ENCODE measurements at places on chromosomes 3 and 15.

- no peak for DNase-seq
Measured at GRCh38 chr15:90213122-90213817, 12.1 kb downstream of the SEMA4B start.

- DNase-seq = peak; percentile 78
Measured at GRCh38 chr3:60703956-60704736, 547.1 kb downstream of the FHIT start.

DNA sequence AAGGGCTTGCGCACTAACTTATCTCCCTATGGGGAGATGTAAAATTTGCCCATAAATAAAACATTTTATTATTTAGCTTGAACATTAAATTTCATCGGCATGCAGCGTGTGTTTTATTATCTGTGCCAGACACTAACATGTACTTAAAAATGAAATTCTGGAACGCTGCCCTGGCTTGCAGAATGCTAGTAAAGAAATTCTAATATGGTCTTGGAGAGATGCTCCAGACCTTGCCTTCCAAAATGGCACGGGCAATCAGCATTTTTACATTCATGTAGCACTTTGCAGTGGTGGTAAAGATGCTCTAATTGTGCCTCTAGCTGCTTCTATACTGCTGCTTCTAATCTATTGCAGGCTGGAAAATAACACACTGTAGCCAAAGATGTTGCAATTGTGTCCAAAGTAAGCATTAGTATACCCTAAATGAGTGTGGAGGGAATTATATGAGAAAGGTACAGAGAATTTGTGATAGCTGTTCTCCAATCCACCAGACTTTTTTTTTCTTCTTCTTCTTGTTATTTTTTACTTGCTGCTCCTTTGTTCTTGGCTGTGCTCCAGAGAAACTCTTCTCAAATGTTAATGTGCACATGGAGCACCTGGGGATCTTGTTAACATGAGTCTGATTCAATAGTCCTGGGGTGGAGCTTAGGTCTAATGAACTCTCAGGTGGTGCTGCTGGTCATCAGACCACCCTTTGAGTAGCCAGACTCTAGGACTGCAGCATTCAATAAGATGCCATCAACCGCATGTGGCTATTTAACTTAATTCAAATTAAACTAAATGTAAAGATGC lies 47.3 kb downstream of the CRABP1 start:
- DNase-seq = no peak

DNA sequence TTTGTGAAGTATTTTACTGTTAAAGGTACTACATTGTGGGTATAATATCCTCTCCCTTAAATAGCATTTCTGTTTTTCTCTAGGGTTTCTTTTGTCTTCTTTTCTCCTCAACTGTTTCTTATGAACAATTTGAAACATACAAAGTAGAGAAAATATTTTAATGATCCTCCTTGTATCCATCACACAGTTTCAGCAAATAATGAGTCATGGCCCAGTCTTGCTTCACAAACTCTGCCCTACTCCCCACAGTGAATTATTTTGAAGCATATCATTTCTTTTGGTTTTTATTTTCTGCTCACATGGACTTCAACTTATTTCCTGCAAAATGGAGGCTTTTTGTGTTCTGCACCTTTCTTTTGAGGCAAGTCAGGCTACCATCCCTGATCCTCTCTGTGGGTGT lies 6.1 kb upstream of the SCAANT1 start:
- DNase-seq = peak; percentile 41

GRCh38 chr3:129295286-129295685 lies 16.6 kb downstream of the HMCES start:
- no peak for DNase-seq

GRCh38 chr3:33006081-33006480 lies 54.6 kb downstream of the CCR4 start:
- DNase-seq = no peak

- peak; percentile 45 for DNase-seq
Measured at GRCh38 chr3:177807150-177807875, 610.0 kb upstream of the TBL1XR1 start.

- DNase-seq = peak; percentile 23
Measured at GRCh38 chr3:64612916-64613526, 74.8 kb downstream of the ADAMTS9 start.

DNA sequence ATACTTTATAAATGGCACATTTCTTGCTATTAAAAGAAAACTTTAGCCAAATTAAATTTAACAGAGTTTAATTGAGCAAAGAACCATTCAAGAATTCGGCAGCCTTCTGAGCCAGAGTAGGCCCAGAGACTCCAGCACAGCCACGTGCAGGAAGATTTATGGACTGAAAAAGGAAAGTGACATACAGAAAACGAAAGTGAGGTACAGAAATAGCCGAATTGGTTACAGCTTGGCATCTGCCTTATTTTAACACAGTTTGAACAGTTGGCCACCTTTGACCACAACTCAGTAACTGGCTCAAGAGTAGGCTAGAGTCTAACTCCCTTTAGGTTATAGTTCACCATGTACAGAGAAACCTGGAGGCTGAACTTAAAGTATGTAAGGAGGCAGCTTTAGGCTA lies 17.6 kb downstream of the CFAP44 start:
- DNase-seq = no peak

DNA sequence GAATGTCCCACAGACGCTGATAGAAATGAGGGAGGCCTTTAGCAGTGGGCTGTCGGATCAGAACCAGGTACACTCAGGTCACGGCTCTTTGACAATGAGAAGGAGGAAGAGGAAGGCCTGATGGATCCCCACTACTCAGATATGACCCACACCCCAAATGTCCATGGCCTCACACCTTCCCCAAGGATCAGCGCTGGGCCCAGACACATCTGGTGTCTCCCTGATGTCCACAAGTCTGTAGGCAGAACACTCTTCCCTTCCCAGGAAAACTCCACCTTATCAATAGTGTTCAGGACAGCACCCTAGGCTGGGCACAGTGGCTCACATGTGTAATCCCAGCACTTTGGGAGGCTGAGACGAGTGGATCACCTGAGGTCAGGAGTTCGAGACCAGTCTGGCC lies 33.3 kb upstream of the SFMBT1 start:
- DNase-seq = no peak

DNA sequence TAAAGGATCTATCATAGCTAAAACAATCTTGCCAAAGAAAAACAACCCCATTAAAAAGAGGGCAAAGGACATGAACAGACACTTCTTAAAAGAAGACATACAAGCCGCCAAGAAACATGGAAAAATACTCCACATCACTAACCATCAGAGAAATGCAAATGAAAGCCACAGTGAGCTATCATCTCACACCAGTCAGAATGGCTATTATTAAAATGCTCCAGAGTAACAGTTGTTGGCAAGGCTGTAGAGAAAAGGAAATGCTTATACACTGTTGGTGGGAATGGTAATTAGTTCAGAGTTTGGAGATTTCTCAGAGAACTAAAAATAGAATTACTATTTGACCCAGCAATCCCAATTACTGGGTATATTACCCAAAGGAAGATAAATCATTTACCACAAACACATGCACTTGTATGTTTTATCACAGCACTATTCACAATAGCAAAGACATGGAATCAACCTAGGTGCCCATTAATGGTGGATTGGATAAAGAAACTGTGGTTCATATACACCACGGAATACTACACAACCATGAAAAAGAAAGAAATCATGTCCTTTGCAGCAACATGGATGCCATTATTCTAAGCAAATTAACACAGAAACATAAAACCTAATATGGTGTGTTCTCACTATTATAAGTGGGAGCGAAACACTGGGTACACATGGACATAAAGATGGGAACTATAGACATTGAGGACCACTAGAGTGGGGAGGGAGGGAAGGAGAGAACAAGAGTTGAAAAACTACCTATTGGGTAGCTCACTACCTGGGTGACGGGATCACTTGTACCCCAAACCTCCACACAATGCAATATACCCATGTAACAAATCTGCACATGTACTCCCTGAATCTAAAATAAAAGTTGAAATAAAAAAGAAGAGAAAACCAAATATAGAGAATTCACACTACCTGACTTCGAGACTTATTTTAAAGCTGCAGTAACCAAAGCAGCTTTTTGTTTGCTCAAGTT lies 32.6 kb downstream of the ITGA11 start:
- DNase-seq = peak; percentile 49

- no peak for DNase-seq
Measured at GRCh38 chr3:181561139-181562031, 150.3 kb upstream of the SOX2 start.

DNA sequence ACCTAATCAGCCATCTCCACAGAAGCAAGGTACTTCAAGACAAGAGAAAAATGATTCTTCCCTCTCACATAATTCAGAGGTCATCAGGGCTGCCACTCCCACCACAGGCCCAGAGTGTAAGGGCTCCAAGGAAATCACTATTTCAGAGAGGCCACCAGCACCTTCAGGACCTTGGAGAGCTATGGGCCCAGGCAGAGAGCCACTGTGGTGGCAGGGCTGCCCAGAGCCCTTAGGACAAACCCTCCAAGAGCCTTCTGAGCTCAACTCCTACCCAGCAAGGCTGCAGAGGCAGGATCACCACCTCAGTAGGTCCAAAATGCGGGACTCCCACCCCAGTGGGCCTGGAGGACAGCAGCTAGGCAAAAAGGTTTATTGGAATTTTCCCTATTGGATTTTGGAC lies 17.9 kb upstream of the FAN1 start:
- DNase-seq = peak; percentile 1

DNA sequence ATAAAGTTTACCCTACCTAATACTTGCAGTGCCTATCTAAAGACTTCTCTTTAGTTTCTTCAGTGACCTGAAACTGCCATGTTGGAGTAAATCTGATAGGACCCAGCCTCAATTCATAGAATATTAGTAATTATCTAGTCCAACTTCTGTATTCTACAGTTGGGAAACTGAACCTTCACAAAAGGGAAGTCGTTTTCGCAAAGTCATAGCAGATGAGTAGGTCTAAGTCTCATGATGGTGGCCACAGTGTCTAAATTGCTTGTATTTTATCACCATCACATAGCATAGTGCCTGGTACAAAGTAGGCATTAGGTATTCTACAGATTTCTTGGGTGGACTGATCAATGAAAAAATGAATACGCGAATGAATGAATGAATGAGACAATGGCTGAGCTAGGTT lies 8.4 kb downstream of the GMNC start:
- DNase-seq = no peak

- no peak for DNase-seq
Measured at GRCh38 chr15:58019503-58020376, 45.8 kb downstream of the ALDH1A2 start.

DNA sequence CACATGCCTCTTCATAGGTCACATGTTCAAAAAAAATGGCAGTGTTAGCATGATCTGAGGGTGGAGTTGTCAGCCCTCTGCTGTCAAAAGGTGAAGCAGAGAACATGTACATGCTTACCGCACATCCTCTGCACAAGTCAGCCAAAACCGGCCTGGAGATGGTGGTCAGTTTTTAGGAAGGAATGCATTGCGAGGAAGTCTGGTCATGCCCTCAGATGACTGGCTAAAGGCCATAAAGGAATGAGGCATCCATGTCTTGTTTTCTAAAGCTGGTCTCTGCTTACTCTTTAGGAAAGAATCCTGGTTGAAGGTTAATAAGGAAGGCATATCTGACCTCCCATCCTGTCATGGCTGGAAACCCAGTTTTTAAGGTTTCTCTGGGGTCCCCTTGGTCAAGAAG lies 292.0 kb upstream of the CCDC54 start:
- DNase-seq = peak; percentile 88

DNA sequence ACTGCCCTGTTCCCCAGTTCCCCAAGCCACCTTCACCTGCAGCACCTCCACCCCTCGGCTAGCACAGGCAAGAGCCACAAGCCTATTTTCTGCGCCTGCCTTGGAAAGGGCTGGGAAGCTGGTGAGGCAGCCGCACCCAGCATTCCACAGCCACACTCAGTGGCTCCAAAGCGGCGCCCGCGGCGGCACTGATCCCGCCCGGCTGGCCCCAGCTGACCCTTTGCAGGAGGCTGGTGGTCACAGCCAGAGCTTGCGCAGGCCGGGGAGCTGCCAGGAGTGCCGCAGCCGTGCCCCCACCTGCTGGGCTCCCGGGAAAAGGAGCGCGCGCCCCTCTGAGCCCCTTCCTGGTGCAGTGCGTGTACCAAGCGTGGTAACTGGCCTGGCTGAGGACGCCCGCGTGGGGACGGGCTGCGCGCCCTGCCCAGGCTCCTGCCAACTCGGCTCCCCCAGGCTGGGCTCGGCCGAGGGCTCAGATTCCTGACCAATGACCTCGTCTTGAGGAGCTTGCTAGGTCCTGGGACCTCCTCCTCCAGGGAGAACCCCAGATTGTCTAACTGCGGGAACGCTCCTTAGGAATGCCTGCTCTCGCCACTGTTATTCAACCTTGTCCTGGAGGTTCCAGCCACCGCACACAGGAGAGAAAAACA lies 13.3 kb downstream of the GRAMD2A start:
- peak; percentile 45 for DNase-seq

DNA sequence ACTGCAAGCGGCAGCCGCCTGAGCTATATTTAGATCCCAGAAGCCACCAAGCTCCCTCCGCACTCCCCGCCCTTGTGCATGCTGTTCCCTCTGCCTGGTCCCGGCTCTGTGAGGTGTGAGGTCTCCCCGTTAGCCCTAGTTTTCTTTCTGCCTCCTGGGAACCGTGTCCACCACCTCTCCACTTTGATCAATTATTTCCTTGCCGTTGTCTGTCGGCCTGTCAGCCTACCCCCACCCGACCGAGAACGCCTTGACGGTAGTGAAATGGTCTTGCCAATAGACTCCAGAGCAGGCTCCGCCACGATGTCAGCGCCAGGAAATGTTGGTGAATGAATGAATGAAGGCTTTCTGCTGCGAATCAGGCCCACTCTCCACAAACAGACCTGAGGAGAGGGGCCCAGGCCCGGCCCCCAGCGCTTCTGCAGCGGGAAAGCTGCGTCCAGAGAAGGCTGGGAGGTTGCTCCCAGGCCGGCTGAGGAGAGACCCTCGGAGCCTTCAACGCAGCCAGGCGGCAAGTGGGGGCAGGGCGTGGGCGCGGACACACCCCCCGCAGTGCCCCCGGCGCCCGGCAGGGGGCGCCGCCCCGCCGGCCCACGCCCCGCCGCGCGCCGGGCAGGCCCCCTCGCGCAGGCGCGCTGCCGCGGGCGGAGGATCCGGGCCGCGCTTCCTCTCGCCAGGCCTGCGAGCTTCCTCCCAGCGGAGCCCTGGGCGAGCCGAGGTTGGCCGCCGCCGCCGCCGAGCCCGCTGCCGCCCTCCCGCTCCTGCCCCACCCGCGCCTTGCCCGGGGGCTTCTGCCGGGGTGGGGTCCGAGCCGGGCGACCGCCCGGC lies at the start of gene CSK:
Gene CSK (plus strand): TSS at position 650 of the 828 bp plus-strand sequence. CDS start 16,218 bp downstream, outside the sequence.
- DNase-seq = peak; percentile 61

GRCh38 chr3:195403244-195403643 lies 39.6 kb downstream of the ACAP2 start:
- DNase-seq = no peak

GRCh38 chr3:104460477-104461406 lies 906.0 kb upstream of the ALCAM start:
- DNase-seq = peak; percentile 74

GRCh38 chr3:21672303-21672702 lies 78.7 kb downstream of the ZNF385D start:
- peak; percentile 90 for DNase-seq

Data from fibroblast of lung (primary cell).